Psoas muscle (tissue), 8 donors: ENCODE measurements at places on chromosomes 3 and 15. TPM values are rescaled to one million over a fixed set of nuclear protein-coding genes. Genes with fewer than 3 reads are reported as not detected.
A peak's percentile ranks its signal among the peaks of the same experiment; 100 is the strongest.

DNA sequence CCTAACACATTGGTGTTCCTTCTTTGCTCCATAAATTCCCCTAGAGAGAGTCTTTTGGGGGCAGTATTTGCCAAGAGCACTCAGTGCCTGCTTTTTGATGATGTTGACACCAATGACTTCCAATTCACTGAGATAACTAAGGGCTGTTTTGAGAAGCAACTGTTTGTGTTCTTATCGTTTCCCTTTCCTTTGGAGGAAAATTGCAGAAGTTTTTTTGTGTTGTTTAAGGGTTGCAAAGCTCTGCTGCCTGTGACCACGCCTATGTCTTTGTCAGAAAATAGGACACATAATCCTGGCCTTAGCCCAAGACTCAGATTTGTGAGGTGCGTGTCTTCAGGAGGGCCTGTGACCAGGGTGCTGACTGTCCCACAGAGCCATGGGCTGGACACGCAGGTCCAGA lies 99.6 kb downstream of the FAM43A start:
- H3K4me1 ChIP-seq, result no peaks in the 10 kb centered on the region
- DNase-seq, result no peak
- no peak overlapping the region for H3K4me3 ChIP-seq
- no peak overlapping the region for H3K27ac ChIP-seq
- no peaks in the 10 kb centered on the region for H3K36me3 ChIP-seq

DNA sequence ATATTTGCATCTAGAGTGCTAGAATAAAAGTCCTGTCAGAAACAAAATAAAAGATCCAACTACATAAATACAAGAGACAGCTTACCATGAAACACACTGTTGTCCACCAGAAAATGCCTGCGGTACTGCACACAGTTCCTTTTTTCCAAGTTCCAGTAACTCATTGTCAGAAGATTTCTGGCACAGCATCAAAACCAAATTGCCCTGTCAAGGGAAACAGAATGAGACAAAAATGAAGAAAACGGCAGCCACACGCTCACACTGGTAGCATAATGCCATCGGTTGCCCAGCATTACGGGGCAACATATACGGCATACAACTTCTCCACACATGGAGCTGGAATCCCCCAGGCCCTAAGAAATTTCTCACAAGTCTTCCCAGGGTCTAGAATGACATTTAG lies 40.8 kb downstream of the PLCH1 start:
- no peaks in the 10 kb centered on the region for H3K4me1 ChIP-seq
- H3K27me3 ChIP-seq, result no peaks in the 10 kb centered on the region
- no peak for DNase-seq
- H3K4me3 ChIP-seq, result no peak overlapping the region
- no peak overlapping the region for H3K27ac ChIP-seq

- no peaks in the 10 kb centered on the region for H3K27me3 ChIP-seq
- no peaks in the 10 kb centered on the region for H3K4me1 ChIP-seq
- H3K36me3 ChIP-seq, result no peaks in the 10 kb centered on the region
- H3K4me3 ChIP-seq, result no peak overlapping the region
- DNase-seq, result no peak
Observed at GRCh38 chr3:186133980-186134379, 25.1 kb upstream of the ETV5 start.

DNA sequence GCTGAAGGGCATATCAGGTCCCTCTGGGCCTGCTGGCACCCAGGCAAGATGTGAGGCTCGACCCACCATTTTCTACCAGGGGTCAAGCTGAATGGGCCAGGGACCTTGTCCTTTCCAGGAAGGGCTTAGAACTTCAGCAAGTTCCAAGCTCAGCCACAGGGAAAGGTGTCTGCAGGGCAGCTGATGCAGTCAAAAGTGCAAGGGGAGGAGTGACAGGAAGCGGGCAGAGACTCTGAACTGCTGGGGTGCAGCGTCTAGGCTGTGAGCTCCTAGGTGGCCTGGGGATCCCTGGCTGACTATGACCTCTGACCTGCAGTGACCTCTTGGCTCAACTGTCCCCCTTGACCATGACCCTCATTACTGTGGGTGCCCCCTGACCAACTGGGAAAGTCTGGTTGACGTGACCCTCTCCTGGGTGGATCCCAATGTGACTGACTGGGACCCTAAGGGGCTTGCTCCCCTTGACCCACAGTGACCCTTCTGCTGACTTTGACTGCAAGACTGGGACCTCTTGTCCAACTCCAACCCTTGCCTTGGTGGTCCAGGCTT lies 14.4 kb upstream of the SEC13 start:
- no peaks in the 10 kb centered on the region for H3K36me3 ChIP-seq
- peak overlapping the region; percentile 87 for H3K27ac ChIP-seq
- DNase-seq, result no peak
- no peak overlapping the region for H3K4me3 ChIP-seq
- H3K4me1 ChIP-seq, result peaks cover 19% of the 10 kb centered on the region
- H3K27me3 ChIP-seq, result no peaks in the 10 kb centered on the region

GRCh38 chr15:20348900-20349773 lies 192.5 kb downstream of the GOLGA6L6 start:
- no peaks in the 10 kb centered on the region for H3K36me3 ChIP-seq
- no peaks in the 10 kb centered on the region for H3K27me3 ChIP-seq
- DNase-seq, result peak; percentile 59
- H3K4me1 ChIP-seq, result no peaks in the 10 kb centered on the region
- H3K27ac ChIP-seq, result no peak overlapping the region

STIMATE gene
- 12.4 TPM for total RNA-seq
